Esophagus muscularis mucosa (tissue), 4 donors: ENCODE measurements at places on chromosomes 2 and 18. TPM values are rescaled to one million over a fixed set of nuclear protein-coding genes. Genes with fewer than 3 reads are reported as not detected.

GRCh38 chr2:64493788-64494187 is 30.3 kb upstream of the AFTPH start:
- no peak for DNase-seq

DNA sequence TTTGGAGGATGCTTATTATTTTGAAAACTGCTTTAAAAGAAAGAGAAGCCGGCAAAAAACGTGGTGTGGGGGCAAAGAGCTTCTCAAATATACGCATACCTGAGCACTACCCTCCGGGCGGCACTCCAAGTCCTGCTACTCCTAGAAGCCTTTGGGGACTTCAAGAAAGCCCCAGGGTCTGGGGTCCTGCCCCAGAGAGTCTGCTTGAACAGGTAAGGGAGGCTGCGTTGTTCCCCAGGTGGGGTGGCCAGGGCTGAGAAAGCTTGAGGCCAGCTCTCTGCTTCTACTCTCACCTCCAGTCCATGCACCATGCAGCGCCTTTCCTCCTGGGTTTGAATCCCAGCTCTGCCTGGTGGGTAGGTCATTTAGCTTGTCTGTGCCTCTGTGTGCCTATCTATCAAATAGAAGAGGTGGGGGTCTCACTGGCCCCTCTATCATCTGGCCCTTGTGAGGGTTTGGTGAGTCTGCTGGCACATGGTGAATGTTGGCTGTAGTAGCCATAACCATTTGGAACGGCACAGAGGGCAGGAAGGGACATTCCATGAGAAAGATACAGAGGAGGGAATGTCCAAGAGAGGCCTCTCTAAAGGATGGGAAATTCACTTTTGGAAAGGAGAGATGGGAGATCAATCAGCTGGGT is 19.5 kb downstream of the MALL start:
- DNase-seq = peak; percentile 62

The CYP26B1 gene
- total RNA-seq = 2.4 TPM

The SLC19A3 gene
- 0.42 TPM for total RNA-seq

The FBLN7 gene
- total RNA-seq = 1.8 TPM

DNA sequence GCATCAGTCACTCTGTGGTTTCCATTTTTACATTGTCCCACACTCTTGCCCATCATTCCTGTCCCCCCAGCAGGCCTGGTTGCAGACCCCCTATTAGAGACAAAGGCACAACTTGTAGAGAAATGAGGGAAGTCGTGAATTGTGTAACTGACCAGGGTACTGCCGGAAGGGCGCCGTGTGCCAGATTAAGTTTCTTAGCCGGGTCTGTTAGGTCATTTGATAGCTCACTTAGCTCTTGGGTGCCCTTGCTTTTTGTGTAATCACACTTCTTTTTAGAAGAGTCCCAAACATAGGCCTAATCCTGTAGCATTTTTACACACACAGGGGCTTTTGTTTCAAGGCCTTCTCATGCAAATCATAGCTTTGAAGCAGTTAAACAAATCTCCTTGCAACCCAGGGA is 87.2 kb downstream of the CTAGE1 start:
- DNase-seq = no peak
